ENCODE measurements at places on chromosomes 11 and 22.

DNA sequence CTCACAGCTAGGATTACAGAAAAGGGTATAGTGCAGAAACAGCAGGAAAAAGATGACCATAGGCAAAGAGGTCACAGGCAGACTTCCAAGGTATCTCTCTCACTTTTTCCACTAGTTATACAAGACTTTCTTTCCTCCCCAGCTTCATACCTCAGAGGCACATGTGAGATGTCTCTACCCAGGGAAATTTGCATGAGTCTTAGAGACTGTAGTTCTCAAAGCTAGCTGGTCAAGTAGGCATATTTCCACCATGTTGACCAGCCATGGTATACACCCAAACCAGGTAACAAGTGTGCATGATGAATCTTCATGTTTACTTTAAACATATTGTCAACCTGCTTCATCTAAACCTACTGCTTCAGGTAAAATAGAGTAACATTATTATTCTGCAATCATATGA lies 27.9 kb downstream of the PRMT3 start:
- no peak for DNase-seq

GRCh38 chr11:35629914-35630313 lies 11.7 kb downstream of the FJX1 start:
- no peak for DNase-seq

DNA sequence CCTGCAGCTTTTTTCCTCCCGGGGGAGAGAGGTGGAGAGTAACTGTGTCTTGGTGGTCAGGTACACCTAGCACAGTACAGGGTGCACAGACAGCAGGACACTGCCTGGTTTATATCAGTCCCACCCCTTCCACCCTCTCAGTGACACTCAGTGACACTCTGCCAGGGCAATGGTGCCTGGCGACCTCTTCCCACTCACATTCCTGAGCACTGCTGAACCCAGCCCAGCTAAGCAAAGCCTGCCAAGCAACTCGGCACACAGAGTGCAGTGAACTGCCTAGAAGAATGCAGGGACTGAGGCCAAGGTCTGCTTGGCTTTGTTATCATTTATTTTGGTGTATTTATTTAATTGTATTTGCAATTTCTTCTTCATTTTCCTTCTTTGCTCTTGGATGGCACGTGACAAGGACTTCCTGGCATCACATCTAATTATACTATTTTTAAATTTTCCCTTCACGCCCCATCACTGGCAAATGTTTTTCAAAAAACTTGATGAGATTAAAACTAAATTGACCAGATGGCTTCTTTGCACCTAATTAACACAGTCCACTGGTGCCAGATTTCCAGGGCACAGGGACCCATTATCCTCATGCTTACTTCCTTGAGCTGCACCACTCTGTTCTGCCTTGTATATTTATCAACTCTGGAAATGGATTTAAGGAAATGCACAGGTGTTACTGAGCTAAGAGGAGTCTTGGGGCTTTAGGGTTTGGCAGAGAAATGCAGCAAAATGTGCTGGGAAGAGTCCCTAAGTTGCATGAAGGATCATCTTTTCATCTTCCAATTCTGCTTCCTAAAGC lies 205.6 kb downstream of the ADAMTS15 start:
- DNase-seq: no peak

- no peak for DNase-seq
Measured at GRCh38 chr11:120261931-120262330, 22.0 kb downstream of the POU2F3 start.

DNA sequence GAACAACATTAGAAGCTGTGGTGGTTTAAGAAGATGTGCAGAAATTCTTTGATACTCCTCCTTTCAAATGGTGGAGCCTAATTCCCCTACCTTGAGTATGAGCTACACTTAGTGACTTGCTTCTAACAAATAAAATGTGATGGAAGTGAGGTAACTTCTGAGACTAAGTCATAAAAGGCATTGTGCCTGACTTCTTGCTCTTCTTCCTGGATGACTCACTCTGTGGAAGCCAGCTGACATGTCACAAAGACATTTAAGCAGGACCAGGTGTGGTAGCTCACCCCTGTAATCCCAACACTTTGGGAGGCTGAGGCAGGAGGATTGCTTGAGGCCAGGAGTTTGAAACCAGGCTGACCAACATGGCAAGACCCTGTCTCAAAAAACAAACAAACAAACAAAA lies 3.9 kb upstream of the PLA2G3 start:
- DNase-seq: no peak

- DNase-seq: no peak
Measured at GRCh38 chr11:113341388-113342165, 27.2 kb downstream of the TTC12 start.

- no peak for DNase-seq
Measured at GRCh38 chr11:93652679-93653078, 8.8 kb upstream of the CEP295 start.

GRCh38 chr11:111461460-111462235 lies 50.5 kb downstream of the BTG4 start:
- no peak for DNase-seq

All from progenitor cell of endocrine pancreas (in vitro differentiated cells).